ENCODE measurements at places on chromosomes 6 and 20.

GRCh38 chr6:54992789-54993188 is 146.2 kb downstream of the FAM83B start:
- no peak for DNase-seq

GRCh38 chr20:50522053-50522674 is 12.0 kb downstream of the PTPN1 start:
- DNase-seq = no peak

DNA sequence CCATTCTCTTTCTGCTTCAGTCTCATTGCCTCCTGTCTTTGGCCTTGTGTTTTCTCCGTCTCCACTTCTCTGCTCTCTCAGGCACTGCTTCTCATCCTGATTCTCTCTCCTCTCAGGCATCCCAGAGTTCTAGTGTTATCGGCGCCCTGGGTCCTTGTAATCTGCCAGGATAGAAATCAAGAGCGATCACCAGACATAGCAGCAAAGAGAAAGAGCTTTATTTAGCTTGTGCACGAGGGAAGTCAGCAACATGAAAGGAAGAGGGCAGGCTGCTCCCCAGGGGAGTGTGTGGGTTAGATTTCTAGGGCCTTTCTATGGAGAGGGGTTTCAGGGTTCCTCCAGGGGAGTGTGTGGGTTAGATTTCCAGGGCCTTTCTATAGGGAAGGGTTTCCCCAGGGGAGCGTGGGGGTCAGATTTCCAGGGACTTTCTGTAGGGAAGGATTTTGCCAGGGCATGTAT is 32.5 kb downstream of the SUN5 start:
- DNase-seq = no peak

GRCh38 chr6:14857501-14857900 is 388.4 kb upstream of the JARID2 start:
- DNase-seq = peak; percentile 64

- DNase-seq = no peak
These were observed 1661.3 kb downstream of the HACE1 start for GRCh38 chr6:103198386-103198785.

DNA sequence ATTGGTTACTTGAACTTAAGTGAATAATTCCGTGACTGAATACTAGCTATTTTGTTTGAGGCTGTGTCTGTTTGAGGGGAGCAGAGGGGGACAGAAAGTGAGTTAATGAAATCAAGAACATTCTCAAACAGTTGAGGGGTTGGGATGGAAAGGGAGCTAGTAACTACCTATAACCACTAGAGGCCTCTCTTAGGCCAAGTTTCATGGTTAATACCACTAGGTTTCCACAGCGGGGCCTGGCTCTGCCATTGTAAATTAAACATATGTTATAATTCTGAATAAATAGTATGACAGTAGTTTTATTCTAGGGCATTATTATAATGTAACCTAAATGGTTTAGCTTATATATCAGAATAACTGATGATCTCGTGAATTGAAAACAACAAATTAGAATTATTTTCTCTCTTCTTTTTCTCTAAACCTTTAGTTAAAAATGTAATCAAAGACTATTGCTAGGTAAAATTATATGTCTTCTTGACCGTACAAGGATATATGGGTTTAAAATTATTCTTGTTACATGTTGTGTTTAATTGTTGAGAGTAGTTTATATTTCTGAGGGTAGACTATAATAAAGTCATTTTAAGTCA is 108.1 kb downstream of the BCKDHB start:
- no peak for DNase-seq

DNA sequence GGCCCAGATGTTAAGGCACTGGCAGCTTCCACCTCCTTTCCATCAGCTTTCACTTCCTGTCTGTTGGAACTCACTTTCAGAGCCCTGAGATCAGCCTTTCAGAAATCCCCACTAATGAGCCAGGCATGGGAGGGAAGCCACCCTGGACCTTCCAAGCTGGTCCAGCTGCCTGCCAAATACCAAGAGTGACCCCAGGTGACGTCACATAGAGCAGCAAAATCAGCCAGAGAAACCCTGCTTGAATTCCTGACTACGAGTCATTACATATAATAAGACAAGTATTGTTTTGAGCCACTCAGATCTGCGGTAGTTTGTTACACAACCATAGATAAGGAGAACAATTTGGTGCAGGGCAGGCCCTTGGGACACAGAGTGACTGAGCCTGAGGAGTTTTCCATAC is 556.0 kb upstream of the JAG1 start:
- no peak for DNase-seq

- no peak for DNase-seq
These were observed 656.6 kb downstream of the KIF16B start for GRCh38 chr20:15916623-15917022.

- peak; percentile 8 for DNase-seq
These were observed 40.9 kb upstream of the CDH22 start for GRCh38 chr20:46349035-46349741.

DNA sequence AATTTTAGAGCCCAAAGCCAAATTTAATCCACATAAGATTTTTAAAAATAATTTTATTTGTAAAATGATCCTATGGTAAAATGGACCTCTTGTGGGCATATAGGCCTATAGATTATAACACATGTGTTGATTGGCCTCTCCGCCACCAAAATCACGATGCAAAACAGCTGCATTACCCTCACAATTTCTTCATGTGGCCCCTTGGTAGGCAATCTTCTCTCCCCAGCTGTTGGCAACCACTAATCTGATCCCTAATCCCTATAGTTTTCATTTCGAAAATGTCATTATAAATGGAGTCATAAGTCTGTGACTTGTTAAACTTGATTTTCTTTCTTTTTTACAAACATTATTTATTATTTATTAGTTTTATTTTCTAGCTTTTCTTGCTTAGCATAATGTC is 263.9 kb upstream of the SULF2 start:
- DNase-seq = no peak

GRCh38 chr20:39588148-39588757 is 626.1 kb downstream of the DHX35 start:
- no peak for DNase-seq

DNA sequence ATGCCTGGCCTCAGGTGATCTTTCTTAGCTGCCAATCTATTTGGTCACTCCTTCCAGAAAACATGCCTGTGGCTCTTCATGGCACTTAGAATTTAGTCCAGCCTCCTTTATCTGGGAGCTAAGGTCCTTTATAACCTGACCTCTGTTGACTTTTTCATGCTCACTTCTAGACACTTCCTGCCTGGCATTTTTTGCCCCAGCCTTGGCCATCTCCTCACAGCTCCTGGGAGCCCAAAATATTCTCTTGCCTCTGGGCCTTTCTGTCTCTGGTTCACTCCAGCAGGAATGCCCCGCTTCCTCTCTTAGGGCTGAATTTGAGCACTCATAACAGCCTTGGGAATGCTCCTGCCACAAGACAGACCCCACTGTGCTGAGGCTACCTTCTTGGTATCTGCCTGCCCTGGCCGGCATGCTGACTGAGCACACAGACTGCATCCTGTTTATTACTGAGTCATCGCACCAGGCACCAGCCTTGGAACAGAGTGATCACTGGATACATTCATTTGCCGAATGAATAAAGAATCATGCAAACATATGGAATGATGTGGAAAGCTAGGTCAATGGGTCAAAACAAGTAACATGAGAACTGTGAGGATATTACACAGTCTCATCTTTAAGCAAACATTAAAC is 5.8 kb upstream of the EEF1E1 start:
- no peak for DNase-seq

GRCh38 chr20:23446505-23446904 is 6.2 kb downstream of the CST11 start:
- no peak for DNase-seq

- DNase-seq = no peak
These were observed 14.6 kb upstream of the BLCAP start for GRCh38 chr20:37542281-37542680.

DNA sequence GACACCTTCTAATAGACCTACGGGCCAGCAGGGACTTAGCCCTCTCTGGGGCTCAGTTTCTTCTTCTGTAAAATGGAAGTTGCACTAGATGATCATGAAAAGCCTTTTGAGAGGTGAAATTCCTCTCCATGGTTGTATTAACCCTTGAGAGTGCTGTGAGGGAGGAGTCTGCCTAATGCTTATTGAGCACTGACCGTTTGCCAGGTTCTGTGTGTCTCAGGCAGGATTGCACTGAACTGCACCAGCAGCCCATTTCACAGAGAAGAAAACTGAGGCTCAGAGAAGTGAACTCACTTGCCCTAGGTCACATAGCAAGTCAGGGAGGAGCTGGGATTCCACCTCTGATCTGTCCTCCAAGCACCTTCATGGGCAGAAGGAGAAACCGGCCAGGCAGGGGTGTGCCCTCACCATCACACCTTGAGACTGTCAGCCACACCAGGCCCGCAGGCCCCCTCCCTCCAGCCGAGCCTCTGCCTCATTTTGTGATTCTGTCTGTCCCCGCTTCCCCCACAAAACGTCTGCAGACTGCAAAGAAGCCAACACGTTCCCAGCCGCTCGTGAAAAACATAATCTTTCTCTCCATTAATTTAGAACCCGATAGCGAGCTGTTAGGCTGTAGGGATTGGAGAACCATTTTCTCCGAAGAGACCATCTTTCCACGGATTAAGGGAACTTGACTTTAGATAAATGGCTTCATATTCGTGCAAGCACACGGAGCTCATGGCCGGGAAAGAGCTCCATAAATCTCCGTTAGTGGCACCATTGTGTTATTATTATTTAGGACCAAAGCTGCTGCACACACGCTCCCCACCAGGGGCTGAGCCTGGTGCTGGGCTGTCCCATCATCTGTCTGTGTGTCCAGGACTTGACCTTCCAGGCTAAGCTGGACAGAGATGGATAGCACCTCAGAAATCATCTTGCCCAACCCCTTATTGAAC is 46.0 kb downstream of the KIAA1755 start:
- no peak for DNase-seq

DNA sequence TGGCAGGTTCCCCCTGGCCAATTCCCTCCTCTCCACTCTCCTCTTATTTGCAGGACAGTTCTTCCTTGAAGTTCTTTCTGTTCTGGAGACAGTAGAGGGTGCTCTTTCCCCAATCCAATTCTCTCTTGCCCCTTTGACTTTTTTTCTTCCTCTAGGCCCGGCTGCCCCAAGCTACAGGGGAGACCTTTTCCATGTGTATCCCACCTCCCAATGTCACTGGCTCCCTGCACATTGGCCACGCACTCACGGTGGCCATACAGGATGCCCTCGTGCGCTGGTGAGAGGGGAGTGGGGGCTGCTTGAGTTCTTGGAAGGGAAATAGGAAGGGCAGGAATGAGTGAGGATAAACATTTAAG is 1.5 kb downstream of the VARS2 start:
- DNase-seq = no peak

DNA sequence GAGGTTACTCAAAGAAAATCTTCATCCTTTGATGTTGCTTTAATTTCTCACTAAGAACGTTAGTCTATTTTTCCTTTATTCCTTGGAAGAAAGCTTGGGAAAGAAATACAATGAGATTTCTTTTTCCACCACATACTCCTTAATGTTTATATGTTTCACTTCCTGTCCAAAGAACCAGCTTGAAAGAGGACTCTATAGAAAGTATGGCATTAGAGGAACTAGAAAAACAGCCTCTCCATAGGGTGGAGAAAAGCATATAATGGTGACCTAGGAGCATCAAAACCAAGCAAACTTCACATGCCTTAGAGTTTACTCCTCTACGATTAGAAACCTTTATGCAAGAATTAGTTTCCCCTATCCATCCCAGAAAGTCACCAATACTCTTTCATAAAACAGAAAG is 131.1 kb downstream of the OPRM1 start:
- DNase-seq = no peak

DNA sequence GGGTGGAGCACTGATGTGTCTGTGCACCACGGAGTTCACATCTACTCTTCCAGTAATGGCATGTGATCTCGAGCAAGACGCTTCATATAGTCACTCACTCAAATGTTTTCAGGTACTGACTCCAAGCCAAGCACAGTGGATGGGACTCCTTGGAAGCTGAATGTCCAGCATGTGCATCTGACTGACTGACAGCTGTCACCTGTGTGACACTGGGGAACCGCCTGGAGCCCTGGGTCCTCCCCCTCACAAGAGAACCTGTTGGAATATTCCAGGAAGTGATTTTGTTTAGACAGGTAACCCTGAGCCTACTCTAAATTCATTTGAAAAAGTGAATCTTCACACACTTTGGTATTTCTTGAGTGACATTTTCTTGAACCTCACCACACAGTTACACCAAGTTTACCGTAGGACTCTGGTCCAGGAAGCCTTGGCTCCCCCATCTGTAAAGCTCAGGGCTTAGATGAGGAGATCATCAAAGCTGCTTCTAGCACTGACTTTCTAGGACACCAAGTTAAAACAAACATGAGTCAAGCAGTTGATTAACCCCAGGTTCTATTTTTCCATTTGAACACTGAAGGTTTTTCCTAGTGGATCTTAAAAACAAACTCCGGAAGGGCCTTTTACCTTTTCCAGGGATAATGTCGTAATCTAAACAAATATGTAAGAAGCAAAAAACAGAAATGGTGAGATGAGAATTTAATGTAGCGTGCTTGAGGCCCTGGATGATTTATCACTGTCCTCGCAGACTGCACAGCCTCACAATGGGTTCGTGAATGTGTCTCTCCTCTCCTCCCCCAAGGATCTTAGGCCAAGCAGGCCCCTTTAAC is 50.1 kb downstream of the EDN3 start:
- no peak for DNase-seq

- DNase-seq = peak; percentile 31
These were observed 535 bp upstream of the DNAAF9 start for GRCh38 chr20:3407771-3408637.

DNA sequence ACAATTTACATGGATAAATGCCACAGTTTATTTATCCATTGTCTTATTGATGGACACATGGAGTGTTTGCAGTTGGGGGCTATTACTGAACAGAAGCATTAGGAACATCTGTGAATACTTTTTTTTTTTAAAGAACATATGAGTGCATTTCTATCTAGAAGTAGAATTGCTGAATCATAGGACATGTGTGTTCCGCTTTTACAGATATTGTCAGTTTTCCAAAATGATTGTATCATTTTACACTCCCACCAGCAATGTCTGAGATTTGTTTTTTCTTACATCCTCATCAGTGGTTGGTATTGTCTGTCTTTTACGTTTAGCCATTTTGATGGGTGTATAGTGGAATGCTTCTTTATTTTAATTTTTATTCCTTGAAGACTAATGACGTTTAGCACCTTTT is 42.0 kb upstream of the ASIP start:
- no peak for DNase-seq

- DNase-seq = no peak
These were observed 996 bp upstream of the NFKBIE start for GRCh38 chr6:44266347-44266746.

DNA sequence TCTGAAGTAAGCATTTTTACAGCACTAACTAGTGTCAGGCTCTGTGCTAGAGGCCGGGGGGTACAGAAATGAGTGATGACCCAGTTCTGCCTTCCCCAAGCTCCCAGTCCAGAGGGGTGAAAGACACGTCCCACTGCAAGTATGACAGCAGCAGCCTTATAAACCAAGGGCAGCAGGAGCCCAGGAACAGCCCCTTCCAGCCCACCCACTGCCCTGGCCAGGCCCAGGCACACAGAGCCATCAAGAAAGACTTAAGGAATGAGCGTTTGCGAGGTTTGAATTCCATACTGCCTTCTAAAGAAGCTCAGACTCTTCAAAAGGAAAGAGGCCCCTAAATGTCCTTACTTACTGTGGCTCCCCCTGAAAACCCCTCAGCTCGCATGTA is 10.0 kb downstream of the TRERF1 start:
- DNase-seq = no peak

Measured in stimulated activated CD8-positive, alpha-beta memory T cell treated with anti-CD3 and anti-CD28 coated beads, Interleukin-15, amount 100 ng/mL, for 1 hour (primary cell).